Astrocyte of the spinal cord (primary cell): ENCODE measurements at places on chromosomes 5 and 9.

- DNase-seq, result no peak
These were observed 14.8 kb upstream of the FAM174A start for GRCh38 chr5:100520348-100520747.

GRCh38 chr5:174251305-174252000, 205.9 kb downstream of the NSG2 start:
- DNase-seq, result no peak

- DNase-seq, result peak; percentile 30
These were observed 12.7 kb downstream of the VAV2 start for GRCh38 chr9:133979273-133979920.

- peak; percentile 83 for DNase-seq
These were observed at the start of gene LIFR for GRCh38 chr5:38556599-38557307. LIFR (minus strand) TSS chr5:38556646; CDS start chr5:38530647, 25,999 bp downstream.

- DNase-seq, result no peak
These were observed 287.0 kb upstream of the TMEM161B start for GRCh38 chr5:88555674-88556073.

DNA sequence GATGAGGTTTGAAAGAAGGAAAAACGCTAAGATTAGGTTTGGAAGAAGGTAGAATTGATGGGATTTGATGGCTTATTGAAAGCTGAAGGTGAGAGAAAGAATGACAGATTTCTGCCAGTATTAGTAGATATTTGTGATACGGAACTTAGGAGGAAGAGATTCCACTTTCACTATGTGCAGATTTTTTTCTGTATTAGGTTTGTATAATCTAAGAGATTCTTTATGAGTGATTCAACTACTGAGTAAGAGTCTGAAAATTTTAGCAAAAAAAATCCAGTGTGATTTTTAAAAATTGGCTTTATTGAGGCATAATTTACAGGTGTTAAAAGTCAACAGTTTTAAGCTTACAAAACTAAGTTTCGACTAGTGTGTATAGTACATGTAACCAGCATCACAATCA, 54.1 kb downstream of the AP3S1 start:
- DNase-seq, result peak; percentile 47

- DNase-seq, result no peak
These were observed 712 bp upstream of the HSPA4 start for GRCh38 chr5:133051061-133051541.
